ENCODE measurements at places on chromosomes 7 and 10. TPM values are rescaled to one million over a fixed set of nuclear protein-coding genes. Genes with fewer than 3 reads are reported as not detected.

GRCh38 chr10:29408847-29409240 lies 120.0 kb downstream of the LYZL1 start:
- no peak for DNase-seq

GRCh38 chr7:117665368-117665767 lies 185.5 kb downstream of the CFTR start:
- DNase-seq: peak; percentile 26

Gene MARVELD1
- 68.1 TPM for polyA plus RNA-seq

Gene CPXM2
- not detected for polyA plus RNA-seq

GRCh38 chr7:66967029-66967428 lies 28.4 kb downstream of the SBDS start:
- no peak for DNase-seq

Gene GPR37
- 3.8 TPM for polyA plus RNA-seq

Gene ZSCAN25
- polyA plus RNA-seq: 6.2 TPM

- DNase-seq: no peak
These were observed 871.1 kb downstream of the LRMDA start for GRCh38 chr10:76302481-76302880.

Gene CTAGE4
- not detected for polyA plus RNA-seq

- DNase-seq: peak; percentile 78
These were observed 25.4 kb downstream of the CAMK2G start for GRCh38 chr10:73848821-73849489.

- peak; percentile 98 for DNase-seq
These were observed 46.6 kb downstream of the CDHR3 start for GRCh38 chr7:106009503-106010226.

Gene UCMA
- polyA plus RNA-seq: not detected

- DNase-seq: no peak
These were observed 102.9 kb downstream of the FAM204A start for GRCh38 chr10:118239236-118239630.

Gene PIK3AP1
- polyA plus RNA-seq: 0.14 TPM

Gene GPR158
- not detected for polyA plus RNA-seq

- DNase-seq: no peak
These were observed 32.8 kb downstream of the CAMK1D start for GRCh38 chr10:12382157-12382548.

GRCh38 chr7:130913639-130914553 lies 179.9 kb upstream of the KLF14 start:
- DNase-seq: no peak

DNA sequence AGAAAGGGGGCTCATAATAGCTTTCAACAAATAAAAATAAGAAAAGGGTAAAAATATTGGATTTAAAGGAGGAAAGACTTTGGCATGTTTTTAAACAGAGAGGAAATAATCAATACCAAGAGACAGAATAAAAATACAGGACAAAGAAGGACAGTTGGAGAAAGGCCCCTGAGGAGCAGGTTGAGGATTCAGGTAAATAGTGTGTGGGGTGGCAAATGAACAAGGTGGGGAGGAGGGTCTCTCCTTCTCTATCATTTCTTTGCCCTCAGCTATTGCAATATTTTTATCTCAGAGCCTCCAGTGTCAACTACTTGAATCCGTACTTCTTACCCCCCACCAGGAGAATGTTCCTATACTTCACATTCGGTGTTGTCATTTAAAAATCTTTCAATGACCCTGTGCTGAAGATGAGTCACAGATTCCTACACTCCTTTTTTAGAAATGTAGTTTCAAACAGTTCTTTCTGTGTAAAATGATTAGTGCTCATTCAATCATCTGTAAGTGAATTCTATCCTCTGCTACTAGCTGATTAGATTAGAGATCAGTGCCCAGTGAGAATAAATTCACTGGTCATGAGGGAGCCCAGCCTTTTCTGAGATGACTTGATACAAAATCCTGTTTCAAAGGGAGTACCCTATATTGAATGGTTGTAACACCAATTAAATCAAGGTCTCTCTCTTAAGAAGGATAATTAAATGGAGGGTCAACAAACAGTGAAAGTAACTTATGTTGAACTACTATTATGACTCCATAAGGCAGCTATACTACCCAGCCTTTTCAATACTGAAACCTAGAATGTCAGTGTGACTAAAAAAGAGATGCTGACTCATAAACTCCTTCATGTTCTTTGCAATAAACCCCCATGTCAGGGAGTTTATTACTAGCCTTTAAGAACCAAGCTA lies 50.4 kb upstream of the WNT16 start:
- DNase-seq: peak; percentile 76

- DNase-seq: no peak
These were observed 512.6 kb downstream of the LRMDA start for GRCh38 chr10:75944061-75944460.

DNA sequence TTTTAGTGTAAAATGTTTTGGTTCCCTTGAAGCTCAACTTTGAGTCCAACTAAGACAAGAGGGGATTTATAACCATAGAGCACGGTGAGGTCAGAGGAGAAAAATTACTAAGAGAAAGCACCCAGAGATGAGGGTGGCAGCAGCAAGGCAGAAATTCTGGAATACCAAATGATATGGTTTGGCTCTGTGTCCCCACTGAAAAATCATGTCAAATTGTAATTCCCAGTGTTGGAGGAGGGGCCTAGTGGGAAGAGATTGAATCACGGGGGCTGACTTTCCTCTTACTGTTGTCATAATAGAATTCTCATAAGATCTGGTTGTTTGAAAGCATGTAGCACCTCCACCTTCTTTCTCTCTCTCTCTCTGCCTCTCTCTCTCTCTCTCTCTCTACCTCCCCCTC lies 19.4 kb upstream of the AKR1C1 start:
- peak; percentile 1 for DNase-seq

- DNase-seq: no peak
These were observed 548 bp upstream of the BNIP3 start for GRCh38 chr10:131982185-131982756.

DNA sequence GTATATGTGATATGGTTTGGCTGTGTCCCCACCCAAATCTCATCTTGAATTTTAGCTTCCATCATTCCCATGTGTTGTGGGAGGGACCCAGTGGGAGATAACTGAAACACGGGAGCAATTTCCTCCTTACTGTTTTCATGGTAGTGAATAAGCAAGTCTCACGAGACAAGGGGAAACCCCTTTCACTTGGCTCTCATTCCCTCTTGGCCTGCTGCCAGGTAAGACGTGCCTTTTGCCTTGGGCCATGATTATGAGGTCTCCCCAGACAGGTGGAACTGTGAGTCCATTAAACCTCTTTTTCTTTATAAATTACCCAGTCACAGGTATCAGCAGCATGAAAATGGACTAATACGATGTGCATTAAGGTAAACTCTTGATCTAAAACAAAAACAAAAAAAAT lies 357.1 kb upstream of the AOAH start:
- DNase-seq: no peak

Gene ABHD11
- 22.6 TPM for polyA plus RNA-seq

- DNase-seq: peak; percentile 76
These were observed 170.0 kb downstream of the PRKCQ start for GRCh38 chr10:6409971-6410643.

DNA sequence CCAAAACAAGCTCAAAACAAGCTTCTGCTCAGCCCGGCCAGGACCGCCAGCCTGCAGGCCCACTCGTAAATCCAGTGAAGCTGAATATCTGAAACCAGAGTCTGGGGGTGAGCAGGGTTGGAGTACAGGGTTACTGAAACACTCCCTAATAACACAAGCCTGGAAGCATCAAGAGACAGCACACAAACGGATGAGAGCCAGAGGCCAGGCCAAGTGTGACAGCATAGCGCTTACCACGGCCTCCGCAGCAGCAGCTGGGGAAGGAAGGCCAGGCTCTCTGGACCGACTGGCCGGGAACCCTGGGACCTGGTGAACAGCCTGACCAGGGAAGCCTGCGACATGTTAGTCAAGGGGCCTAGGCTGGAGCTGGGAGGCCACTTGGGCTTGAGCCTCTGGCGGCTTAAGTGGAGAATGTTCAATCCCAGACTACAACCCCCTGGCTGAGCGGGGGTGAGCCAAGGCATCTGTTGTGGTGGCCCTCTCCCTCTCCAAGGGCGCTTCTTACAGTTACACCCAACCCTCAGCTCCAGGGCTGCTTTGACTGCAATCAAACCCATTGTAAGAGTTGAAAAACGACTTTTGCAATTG lies 21.7 kb upstream of the RNF32 start:
- no peak for DNase-seq

DNA sequence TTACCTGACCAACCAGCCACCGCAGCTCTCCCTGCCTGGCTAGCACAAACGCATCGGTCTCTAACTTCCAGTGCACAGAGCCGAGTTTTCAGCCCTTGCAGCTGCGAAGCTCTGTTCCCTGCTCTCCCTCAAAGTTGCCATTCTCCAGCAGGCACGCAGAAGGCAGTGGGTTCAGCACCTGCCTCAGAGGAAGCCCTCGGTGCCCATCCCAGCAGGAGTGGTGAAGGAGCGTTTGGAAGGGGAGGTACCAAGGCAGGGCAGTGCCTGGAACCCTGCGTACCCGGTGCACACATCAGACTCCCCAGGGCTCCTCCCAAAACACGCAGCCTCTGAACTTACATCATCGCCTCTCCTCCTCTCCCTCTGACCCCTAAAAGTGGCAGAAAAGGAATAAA lies 1.7 kb upstream of the STK32C start:
- DNase-seq: no peak

- no peak for DNase-seq
These were observed 9.7 kb downstream of the TBRG4 start for GRCh38 chr7:45101748-45102147.

GRCh38 chr7:159027789-159028507 lies 116.7 kb downstream of the VIPR2 start:
- no peak for DNase-seq

DNA sequence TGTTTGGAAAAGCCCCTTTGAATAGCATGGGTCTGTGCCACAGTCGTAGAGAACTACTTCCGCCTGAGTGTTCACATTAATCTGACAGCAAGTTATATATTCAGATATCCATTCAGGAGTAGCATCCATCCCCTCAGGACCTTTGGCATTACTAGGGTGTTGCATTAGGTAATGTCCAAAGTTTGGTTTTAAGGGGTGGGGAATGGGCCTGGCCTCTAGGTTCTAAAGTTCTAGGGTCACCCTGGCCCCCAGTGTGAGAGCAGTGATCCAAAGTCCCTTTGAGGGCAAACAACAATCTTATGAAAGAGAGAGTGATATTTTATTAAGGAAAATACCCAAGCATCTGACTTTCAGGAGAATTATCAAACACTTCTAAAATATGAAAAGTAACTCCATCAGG lies 12.3 kb downstream of the MCM10 start:
- DNase-seq: no peak

Gene CYP3A7
- polyA plus RNA-seq: not detected

DNA sequence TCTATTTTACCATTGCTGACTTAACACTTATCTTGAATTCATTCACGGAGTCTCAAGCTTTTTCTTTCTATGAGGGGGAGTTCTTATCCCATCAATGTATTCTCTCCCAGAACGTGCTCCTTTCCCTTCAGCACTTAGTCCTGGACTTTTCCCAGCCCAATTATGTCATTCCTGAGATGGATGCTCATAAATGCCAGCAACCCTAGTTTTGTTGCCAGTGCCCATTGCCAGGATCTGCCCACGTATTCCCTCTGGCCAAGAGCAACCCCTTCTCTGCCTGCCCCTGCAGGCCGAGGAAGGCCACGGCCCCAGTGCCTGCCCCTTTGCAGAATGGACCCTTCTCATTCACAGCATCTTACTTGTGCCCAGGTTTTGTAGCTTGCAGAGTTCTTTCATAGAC lies 67.4 kb upstream of the PPP1R3C start:
- DNase-seq: no peak

GRCh38 chr7:999941-1000935 lies 17.3 kb downstream of the CYP2W1 start:
- DNase-seq: no peak

All from IMR-90 (cell line).